ENCODE measurements at places on chromosomes 6 and 20.

- no peak for DNase-seq
These were observed 60.9 kb downstream of the TULP4 start for GRCh38 chr6:158373214-158373613.

- DNase-seq = no peak
These were observed 1.3 kb downstream of the HINT3 start for GRCh38 chr6:125957845-125958244.

DNA sequence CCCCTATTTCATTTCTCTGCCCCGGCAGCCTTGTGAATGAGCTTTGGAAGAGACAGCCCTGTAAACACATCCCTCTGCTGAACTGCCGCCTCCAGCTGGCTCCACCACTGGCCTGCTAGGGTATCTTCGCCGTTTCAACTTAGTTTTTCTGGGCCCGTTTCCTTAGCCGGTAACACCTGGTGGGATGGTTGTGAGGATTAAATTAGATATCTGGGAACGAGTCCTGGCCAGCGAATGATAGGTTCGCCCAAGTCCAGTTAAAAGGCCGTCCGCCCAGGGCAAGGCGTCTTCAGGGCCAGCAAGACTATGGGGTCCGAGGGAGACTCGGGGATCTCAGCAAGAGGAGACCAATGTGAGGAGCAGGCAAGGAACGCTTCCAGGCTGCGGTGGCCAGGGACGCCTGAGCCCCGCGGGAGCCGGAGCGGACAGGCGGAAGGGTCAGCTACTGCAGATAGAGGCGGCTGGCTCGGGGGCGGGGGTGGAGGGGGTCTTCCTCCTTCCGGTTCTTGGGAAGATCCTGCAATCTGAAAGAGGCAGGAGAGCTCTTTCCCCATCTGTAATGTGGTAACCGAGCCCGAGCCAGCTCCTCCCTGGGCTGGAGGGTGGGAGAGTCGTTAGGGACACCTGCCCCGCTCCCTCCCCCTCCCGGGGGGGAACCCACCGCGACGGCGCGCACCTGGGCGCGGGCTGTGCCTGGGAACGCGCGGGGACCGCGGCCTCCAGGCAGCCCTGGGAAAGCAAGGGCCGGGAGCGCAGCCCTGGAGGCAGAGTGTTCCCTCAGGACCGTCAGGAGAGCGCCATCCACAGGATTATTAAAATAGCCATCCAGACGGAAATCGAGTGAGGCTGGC, 4.5 kb upstream of the PTCRA start:
- no peak for DNase-seq

DNA sequence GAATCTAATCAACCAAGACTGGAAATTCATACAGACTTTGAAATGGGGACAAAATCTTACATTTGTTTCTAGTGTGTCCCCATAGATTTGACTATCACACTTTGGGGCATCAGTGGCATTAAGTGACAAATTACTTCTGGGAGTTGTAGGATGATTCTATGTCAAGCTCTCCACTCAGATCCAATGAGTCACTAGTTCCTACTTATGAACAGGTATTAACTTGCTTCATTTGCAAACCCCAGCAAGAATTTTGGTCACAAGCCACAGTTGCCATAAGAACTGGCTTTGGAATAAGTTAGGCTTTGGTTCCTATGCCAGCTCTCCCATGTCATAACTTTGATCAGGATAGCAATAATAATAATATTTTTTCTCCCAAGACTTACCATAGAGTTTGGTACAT, 77.6 kb upstream of the PTPRK start:
- no peak for DNase-seq

- no peak for DNase-seq
These were observed 2.1 kb downstream of the RNASET2 start for GRCh38 chr6:166954118-166954713.

All from activated naive CD4-positive, alpha-beta T cell (primary cell).